B cell (primary cell): ENCODE measurements at places on chromosomes 7 and 10. TPM values are rescaled to one million over a fixed set of nuclear protein-coding genes. Genes with fewer than 3 reads are reported as not detected.

- H3K36me3 ChIP-seq: no peaks in the 10 kb centered on the region
- H3K4me1 ChIP-seq: peaks cover 65% of the 10 kb centered on the region
- no peak for DNase-seq
- H3K27ac ChIP-seq: peak overlapping the region; percentile 26
Observed at GRCh38 chr10:99976886-99977665, 32.7 kb downstream of the DNMBP start.

- H3K27me3 ChIP-seq: no peaks in the 10 kb centered on the region
- no peaks in the 10 kb centered on the region for H3K4me1 ChIP-seq
Observed at GRCh38 chr10:9274206-9274755, 1219.8 kb downstream of the GATA3 start.

CCDC146 gene
- total RNA-seq: 8.5 and 10.2 TPM in 2 replicates

GRCh38 chr10:122259075-122259466, 12.0 kb upstream of the BTBD16 start:
- no peaks in the 10 kb centered on the region for H3K36me3 ChIP-seq
- no peak overlapping the region for H3K27ac ChIP-seq
- no peak overlapping the region for H3K4me3 ChIP-seq
- no peaks in the 10 kb centered on the region for H3K27me3 ChIP-seq
